ENCODE measurements at places on chromosomes 2 and 18. TPM values are rescaled to one million over a fixed set of nuclear protein-coding genes. Genes with fewer than 3 reads are reported as not detected.
A peak's percentile ranks its signal among the peaks of the same experiment; 100 is the strongest.

LOXHD1 gene
- total RNA-seq, result 0.59 TPM

DIPK1C gene
- total RNA-seq, result 1.5 TPM

PCARE gene
- total RNA-seq, result 0.58 TPM

GRCh38 chr18:24611075-24611474 lies 150.6 kb downstream of the HRH4 start:
- no peak for DNase-seq

DNA sequence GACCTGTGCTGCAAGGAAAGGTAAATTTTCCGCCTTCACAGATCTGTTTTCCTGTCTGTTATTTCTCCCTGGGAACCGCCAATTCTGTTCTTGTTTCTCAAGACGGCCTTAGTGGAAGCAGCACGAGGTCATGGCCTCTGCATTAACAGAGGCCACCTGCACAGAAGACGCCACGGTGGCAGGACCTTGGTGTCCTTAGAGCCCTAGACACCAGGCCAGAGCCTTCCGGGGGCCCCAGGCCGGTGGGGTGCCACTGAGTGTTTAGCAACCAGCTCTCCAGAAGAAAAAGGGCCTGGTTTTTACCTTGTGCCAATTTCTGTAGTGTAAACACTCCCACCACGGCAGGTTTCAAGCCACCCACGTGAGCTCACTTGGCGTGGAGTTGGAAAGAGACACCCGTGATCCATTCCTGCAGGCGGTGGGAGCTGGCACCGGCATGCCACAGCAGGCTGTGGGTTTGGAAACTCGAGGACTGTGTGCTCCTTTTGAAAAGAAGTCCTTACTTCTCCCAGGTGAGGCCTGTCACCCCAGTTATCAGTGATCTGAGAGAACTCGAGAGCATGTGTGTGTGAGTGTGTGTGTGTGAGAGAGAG lies 103.9 kb upstream of the HDAC4 start:
- no peak for DNase-seq

DNA sequence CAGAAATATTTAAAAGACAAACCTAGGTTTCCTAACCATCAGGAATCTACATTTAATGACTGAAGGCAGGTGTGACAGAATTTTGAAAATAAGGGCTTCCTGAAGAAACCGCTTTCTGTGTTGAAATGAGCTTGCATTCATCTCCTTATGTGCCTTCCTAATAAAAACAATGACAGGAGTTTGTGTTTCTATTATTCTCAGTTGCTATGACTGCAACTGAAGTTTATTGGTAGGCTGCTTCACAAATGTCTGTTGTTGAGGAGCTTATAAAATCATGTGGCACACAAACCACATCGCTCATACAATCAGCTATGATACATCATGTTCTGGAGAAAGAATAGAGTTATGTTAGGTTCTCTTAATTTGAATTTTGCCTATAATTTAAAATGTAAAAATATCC lies 362.7 kb upstream of the SLC8A1 start:
- DNase-seq, result no peak

DNA sequence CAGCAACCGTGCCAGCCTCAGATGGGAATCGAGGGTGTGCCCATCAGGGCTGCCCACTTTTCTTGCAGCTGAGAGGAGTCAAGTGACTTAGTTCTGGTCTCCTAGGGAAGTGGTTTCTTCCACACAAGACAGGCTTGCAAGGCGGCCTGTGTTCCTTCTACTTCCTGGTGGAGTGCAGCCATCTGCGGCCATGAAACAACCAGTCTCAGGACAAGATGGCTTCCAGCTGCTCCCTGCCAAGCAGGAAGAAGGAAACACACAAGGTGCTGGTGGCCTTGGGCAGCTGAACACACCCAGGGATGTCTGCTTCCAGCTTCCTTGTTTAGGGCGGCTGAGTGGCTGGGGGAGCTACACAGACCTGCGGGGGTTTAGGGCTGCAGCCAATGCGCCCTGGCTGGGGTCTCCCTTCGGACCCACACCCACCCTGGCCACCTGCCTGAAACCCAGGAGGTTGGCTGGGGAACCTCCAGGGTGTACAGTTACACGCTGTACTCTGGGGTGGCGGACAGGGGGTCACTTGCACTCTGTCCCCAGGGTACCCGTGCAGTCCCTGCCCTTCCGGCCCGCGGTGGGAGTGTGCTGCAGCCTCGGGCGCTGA lies 34.7 kb downstream of the PTPN18 start:
- DNase-seq, result no peak

- DNase-seq, result peak; percentile 48
These were observed 27.8 kb upstream of the RHOB start for GRCh38 chr2:20419007-20419576.

- DNase-seq, result no peak
These were observed 87.4 kb upstream of the SALL3 start for GRCh38 chr18:78892177-78892576.

DNA sequence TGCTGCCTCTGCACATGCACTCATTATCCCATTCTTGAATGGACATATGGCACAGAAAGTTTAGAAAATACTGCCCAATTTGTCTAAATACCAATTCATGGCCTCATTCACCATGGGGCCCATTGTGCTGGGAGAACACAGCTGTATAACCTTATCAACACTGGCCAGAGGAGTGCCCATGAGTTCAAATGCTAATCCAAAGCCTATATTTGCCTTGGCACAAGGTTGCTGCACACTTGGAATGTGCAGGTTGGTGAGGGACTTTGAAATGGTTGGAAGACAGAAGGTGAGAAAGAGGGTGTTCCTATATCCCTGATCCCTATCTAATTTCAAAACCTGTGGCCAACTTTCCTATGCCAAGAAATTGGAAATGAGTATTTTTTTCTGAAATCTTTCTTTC lies 693.9 kb upstream of the ID2 start:
- DNase-seq, result no peak

DNA sequence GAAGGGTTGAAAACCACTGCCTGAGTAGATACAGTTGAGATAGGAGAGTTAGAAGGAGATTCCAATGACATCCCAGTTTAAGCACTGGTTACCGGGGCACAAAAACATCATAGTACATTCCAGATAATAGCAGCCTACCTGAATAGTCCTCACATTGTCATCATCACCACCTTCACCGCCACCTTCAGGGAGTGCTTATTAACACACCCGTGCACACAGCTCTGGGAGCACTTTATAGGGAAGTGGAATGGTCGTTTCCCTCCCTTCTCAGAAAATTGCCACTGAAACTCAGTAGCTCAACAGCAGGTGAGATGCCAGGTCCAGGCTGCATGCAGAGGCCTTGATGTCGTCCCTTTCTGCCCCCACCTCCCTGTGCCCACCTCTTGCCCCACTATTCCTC lies 8.2 kb downstream of the SERPINB7 start:
- DNase-seq, result no peak

- no peak for DNase-seq
These were observed 153.4 kb upstream of the CCDC150 start for GRCh38 chr2:196486146-196486545.

GRCh38 chr2:41711736-41712135 lies 336.1 kb upstream of the PKDCC start:
- DNase-seq, result no peak

DNA sequence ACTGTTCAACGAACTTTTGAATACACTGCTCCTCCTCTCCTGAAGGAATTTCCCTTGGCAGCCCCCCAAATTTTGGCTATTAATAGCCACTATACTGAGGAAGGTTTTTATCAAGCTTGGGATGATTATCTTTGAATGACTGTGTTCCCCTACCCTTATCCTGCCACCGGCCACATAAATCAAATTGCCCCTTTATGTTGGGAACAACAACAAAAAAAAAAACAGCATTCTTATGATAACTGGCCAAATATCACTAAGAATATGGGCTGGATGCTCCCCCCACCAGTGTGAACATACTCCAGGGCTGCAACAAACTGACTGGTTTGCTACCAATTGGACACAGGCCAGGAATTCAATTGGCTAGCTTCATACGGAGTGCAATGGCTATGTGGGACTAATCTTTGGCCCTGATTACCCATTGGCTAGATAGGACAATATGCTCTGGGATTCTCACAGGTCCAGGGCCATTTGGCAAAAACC lies 20.6 kb downstream of the DUSP11 start:
- DNase-seq, result peak; percentile 38

DNA sequence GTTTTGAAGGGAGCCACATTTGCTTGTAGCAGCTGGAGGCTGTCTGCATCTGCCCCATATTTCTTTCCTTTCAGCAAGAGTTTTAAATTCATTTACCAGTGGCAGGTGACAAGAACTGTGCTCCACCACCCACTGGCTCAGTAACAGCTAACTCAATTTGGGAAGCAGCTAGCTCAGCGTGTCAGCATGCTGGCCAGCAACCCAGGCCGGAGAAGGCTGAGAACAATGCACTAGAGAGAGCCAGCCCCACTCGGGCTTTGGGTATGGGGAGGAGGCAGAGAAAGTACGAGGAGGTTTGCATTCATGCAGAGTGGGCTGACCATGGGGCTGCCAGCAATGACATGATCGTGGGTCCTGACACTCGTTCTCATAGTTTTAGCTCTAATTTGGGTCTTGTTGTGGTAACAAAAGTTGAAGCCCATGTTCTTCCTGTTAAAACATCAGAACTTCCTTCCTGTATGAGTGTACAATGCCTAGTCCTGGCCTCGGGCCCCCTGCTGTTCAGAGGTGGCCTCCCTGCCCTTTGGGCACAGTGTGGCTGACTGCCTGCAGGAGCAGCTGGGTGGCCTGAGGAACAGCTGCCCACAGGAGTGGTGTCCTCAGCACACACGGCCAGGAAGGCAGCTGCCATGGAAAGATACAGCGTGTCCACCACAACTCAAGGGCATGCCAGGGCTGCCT lies 23.0 kb downstream of the CDC42EP3 start:
- peak; percentile 72 for DNase-seq

DNA sequence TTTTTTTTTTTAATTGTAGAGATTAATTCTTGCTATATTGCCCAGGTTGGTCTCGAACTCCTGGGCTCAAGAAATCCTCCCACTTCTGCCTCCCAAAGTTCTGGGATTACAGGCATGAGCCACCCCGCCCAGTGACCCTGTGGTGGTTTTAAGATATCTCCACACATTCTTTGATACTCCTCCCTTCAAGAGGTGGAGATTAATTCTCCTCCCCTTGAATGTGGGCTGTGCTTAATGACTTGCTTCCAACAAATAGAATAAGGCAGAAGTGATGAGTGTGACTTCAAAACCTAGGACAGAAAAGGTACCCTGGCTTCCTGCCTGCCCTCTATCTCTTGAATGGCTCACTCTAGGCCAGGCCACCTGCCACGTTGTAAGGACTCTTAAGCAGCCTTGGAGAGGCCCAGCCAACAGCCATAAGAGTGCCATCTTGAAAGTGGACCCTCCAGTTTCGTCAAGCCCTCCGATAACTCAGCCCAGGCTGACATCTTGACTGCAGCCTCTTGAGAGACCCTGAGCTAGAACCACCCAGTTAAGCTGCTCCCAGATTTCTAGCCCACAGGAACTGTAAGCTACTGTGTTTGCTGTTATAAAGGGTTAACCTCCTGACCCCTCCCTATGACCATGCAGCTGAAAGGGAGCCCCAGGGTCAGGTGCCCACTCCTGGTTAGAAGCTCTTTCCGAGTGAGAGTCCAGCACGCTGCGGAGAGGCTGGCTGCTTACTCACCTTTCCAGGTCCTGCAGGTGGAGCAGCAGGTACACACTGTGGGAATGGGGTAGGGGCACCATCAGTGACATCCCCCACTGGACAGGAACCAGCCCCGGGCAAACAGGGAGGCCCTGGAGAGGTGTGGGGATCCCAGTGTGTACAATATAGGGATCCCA lies 27.6 kb downstream of the MRPL35 start:
- DNase-seq, result no peak

GRCh38 chr2:4964579-4964978 lies 727.6 kb upstream of the SOX11 start:
- no peak for DNase-seq

DNA sequence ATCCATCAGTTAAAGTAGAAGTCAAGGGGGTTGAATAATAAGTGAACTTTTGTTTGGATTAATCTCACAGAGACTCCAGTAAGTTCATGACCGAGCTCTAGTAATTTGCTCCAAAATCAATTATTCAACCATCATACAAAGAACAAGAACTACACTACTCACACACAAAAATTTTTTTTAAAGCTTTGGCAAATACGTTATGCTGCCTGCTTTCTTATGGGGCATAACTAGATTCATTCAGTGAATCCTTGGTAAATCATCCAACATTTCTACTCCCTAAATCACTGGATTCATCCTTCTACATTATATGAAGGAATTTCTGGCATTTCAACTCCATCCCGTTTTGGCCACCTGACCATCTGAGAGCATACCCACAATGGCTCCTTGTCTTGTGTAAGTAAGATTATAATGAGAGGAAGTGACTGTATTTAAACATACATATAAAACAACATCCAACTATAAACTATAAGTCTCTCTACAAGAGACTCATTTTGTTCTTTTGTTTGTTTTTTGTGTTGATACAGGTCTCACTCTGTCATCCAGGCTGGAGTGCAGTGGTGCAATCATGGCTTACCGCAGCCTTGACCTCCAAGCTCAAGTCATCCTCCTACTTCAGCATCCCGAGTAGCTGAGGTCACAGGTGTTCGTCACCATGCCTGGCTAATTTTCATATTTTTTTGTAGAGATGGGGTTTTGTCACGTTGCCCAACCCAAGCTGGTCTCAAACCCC lies 144.2 kb upstream of the LRRTM4 start:
- no peak for DNase-seq

DNA sequence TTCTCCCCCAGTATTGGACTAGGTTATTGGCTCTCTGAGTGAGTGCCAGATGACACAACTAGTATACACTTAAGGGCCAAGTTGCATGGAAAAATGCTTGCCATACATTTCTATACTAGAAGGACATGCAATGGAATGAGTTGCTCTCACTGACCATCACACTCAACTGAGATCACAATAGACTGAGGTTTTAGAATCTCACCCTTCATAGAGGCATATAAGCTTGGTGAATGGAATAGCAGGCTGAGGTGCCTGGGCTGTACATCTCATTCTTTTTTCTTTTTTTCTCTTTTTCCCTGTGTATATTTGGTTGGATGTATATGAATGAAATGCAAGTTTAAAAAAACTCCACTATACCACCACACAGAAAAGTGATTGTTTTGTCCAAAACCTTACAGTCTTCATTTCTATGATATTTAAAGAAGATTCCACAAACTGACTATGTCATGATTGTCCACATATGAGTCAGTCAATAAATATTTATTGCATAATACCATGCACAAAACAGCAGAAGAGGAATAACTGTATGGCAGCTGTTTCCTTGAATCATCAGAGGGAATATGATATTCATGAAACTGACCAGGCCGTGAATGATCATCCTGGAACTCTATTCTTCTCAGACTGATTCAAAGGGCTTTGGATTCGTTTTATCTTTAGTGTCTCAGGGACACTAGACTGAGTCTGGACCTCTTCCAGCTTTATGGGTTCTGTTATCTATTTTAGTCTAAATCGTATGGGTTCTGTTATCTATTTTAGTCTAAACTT lies 122.6 kb upstream of the STK17B start:
- DNase-seq, result no peak

DNA sequence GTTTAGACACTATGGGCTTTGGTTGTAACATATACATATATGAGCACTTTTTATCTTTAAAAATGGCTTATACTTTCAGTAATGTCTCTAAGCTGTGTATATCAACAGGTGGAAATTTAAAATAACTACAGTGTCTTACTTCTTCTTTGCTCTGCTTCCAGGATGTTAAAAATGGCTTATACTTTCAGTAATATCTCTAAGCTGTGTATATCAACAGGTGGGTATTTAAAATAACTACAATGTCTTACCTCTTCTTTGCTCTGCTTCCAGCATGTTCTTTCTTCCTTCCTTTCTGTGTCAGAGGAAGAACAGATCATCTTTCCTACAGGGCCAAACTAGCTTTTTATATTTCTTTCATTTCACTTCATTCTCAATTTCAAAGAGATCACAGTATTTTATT lies 689.6 kb downstream of the EPHA4 start:
- DNase-seq, result no peak

- no peak for DNase-seq
These were observed 141.4 kb upstream of the DOK6 start for GRCh38 chr18:69259282-69259681.
